ENCODE measurements at places on chromosomes 1 and 21. TPM values are rescaled to one million over a fixed set of nuclear protein-coding genes. Genes with fewer than 3 reads are reported as not detected.

Gene AGMAT
- total RNA-seq = 0.53 TPM

Gene ORC1
- 2.1 TPM for total RNA-seq

GRCh38 chr1:40783001-40783905 lies at the start of gene KCNQ4:
Gene KCNQ4 (plus strand): TSS chr1:40783787. CDS start chr1:40784094, 307 bp downstream.
- H3K36me3 ChIP-seq = no peaks in the 10 kb centered on the region
- peaks cover 3% of the 10 kb centered on the region for H3K4me1 ChIP-seq
- peak within 1 kb of the TSS; percentile 33 for H3K4me3 ChIP-seq
- peaks cover 13% of the 10 kb centered on the region for H3K27me3 ChIP-seq

- no peak for DNase-seq
- no peaks in the 10 kb centered on the region for H3K27me3 ChIP-seq
- H3K4me3 ChIP-seq = no peak overlapping the region
- H3K36me3 ChIP-seq = no peaks in the 10 kb centered on the region
- H3K27ac ChIP-seq = no peak overlapping the region
These were observed 456.2 kb downstream of the KCNT2 start for GRCh38 chr1:196152086-196152485.

- peak overlapping the region; percentile 22 for H3K27ac ChIP-seq
- peaks cover 10% of the 10 kb centered on the region for H3K4me1 ChIP-seq
- peak; percentile 85 for DNase-seq
- no peak overlapping the region for H3K4me3 ChIP-seq
- H3K27me3 ChIP-seq = no peaks in the 10 kb centered on the region
These were observed 133.3 kb upstream of the C1orf105 start for GRCh38 chr1:172287208-172287607.

DNA sequence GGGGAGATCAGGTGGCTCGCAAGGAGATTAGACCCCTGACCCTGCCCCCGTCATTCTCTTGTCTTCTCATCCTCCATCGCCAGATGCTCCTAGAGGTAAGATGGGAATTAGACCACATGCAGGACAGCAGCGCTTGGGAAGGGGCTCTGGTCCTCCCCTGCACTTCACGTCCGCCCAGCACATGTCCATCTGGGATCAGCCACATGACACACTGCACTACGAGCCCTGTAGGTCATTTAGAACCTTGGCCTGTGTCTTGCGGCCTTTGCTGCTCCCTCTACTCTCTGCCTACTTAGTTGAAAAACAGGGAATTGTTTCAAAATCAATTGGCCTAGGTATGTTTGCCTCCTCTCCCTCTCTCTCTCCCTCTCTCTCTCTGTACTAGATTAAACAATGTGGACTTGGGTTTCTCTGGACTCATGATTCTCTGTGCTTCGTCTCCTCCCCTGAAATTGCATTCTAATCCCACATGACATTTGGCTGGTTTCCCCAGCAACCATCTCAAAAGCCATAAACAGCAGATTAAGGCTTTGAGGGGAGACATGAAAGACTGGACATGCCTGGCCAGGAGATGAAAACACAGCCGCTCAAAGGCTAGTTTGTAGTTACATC lies 3.8 kb upstream of the NCMAP start:
- peak; percentile 9 for DNase-seq
- H3K36me3 ChIP-seq = no peaks in the 10 kb centered on the region
- H3K4me3 ChIP-seq = no peak overlapping the region
- H3K4me1 ChIP-seq = no peaks in the 10 kb centered on the region
- H3K27ac ChIP-seq = no peak overlapping the region
- H3K27me3 ChIP-seq = peaks cover 58% of the 10 kb centered on the region

- no peak overlapping the region for H3K4me3 ChIP-seq
- H3K36me3 ChIP-seq = no peaks in the 10 kb centered on the region
- H3K4me1 ChIP-seq = no peaks in the 10 kb centered on the region
- H3K27me3 ChIP-seq = no peaks in the 10 kb centered on the region
- DNase-seq = no peak
- no peak overlapping the region for H3K27ac ChIP-seq
These were observed 155.1 kb downstream of the COP1 start for GRCh38 chr1:176051902-176052518.

DNA sequence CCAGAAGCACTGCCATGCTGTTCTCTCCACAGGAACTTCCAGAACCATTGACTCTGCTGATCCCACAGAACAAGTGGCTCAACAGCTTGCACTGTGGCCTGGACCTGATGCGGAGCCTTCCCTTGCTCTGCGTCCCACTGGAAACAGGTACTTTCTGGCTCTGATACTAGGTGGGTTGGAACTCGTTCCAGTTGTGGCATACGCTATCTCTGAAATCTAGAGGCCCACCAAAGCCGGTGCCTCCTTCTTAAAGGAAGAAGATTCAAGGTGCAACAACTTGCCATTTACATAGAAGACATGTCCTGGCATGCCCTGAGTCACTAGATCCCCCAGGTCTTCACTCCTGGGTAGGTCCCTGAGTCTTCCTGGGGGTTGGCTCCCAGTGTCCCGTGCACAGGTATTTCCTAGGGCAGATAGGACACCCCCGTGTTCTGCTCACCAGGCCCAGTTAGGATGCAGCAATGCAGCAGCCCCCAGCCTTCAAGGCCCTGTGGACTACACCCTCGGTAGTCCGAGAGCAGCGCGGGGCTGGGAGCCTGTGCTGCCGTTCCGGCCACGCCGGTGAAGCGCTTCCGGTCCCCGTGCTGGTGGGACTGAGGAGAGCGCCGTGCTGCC lies 10.8 kb upstream of the PCBP3 start:
- peaks cover 2% of the 10 kb centered on the region for H3K27me3 ChIP-seq
- H3K4me1 ChIP-seq = no peaks in the 10 kb centered on the region
- H3K36me3 ChIP-seq = no peaks in the 10 kb centered on the region
- H3K4me3 ChIP-seq = no peak overlapping the region

GRCh38 chr1:82483146-82483545 lies 682.4 kb downstream of the ADGRL2 start:
- peaks cover 6% of the 10 kb centered on the region for H3K4me1 ChIP-seq
- H3K4me3 ChIP-seq = no peak overlapping the region
- H3K27ac ChIP-seq = no peak overlapping the region
- no peak for DNase-seq
- H3K36me3 ChIP-seq = no peaks in the 10 kb centered on the region
